ENCODE measurements at places on chromosomes 12 and 14. TPM values are rescaled to one million over a fixed set of nuclear protein-coding genes. Genes with fewer than 3 reads are reported as not detected.

TOGARAM1 gene
- total RNA-seq: 21.3 TPM

DNA sequence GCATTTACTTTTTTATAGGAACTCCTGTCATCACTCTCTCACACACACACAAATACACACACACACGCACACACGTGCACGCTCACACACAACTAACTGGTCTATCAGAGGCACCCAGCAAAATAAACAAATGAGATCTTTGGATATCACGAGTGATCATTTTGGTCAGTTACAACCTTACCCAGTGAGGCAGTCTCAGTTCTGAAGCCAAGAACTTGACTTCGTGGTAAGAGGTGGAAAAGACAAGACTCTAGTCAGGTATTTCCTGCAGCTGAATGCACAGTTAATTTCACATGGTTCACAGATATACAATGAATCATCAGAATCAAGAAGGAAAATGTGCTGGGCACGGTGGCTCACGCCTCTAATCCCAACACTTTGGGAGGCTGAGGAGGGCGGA, 39.4 kb downstream of the ATF7 start:
- H3K27ac ChIP-seq: no peak overlapping the region
- H3K27me3 ChIP-seq: no peaks in the 10 kb centered on the region
- H3K4me1 ChIP-seq: peaks cover 12% of the 10 kb centered on the region
- H3K36me3 ChIP-seq: peaks cover 16% of the 10 kb centered on the region
- no peak for DNase-seq

DNA sequence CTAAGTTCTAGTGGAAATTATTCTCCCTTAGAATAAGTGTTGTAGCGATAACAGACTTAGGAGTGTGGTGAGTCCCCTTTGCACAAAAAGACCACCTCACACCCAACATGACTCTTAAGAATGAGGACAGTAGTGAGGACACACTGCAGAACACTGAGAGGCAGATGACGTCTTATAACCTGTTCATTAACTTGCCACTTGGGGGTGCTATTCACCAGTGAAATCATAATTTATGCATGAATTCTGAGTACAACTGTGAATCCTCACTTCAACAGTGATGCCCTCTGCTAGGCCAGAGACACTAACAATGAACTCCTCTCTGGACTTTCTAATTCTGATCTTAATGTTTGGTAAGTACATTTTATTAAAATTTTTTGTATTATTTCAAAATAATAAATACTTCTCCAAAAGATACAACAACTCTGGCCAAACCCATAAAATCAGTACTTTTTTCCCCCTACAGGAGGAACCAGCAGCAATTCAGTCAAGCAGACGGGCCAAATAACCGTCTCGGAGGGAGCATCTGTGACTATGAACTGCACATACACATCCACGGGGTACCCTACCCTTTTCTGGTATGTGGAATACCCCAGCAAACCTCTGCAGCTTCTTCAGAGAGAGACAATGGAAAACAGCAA, 274.7 kb downstream of the DAD1 start:
- H3K27me3 ChIP-seq: peaks cover 2% of the 10 kb centered on the region
- H3K27ac ChIP-seq: no peak overlapping the region
- H3K4me1 ChIP-seq: peaks cover 5% of the 10 kb centered on the region
- H3K36me3 ChIP-seq: no peaks in the 10 kb centered on the region
- no peak for DNase-seq
- no peak overlapping the region for H3K4me3 ChIP-seq

BDKRB1 gene
- total RNA-seq: 12.5 TPM

All from mesothelial cell of epicardium (in vitro differentiated cells).